ENCODE measurements at places on chromosomes 5 and 9.

- DNase-seq, result no peak
Measured at GRCh38 chr5:119367502-119368237, 11.9 kb downstream of the TNFAIP8 start.

DNA sequence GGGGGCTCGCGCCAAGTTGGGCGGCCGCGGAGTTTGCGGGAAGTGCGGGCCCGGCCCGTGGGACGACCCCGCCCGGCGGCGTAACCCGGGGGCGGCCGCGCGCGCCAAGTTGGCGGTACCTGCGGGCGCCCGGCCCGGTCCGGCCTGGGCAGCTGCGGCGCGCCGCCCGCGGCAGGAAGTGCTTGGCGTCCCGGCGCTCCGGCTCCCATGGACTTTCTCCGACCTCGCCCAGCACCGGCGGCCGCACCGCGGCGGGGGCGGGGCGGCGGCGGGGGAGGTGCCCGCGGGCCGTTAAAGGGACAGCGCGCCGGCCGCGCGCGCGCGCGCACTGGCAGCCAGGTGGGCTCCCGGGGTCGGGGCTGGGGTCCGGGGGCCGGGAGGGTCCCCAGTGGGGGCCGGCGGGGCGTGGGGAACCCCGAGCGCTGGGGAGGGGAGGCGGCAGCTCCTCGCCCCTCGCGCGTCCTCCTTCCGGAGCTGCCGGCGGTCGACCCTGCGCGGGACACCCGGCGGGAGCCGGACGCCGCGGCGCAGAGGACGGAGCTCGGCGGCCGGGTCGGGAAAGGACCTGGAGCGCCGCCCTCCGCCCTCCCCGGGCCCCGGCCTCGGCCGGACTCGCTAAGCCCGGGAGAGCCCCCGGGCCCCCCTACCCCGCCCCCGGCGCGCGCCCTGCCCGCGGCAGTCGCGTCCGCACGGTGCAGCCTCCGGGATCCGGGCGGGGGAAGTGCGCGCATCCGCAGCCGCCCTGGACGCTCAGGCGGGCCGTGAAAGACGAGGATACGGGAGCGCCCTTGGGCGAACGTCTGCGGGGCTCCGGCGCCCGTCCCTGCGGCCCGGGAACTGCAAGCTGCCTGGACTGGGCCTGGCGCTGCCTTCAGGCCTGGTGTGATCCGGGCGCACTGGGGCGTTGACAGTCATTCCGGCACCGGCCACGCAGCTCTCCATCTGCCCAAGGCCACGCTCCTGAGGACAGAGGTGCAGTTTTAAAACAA lies at the start of gene NACC2:
Gene NACC2 (minus strand): TSS at position 220 of the 989 bp plus-strand sequence. CDS start 44,768 bp downstream, outside the sequence.
- DNase-seq, result no peak

- no peak for DNase-seq
Measured at GRCh38 chr9:110187126-110187525, 20.8 kb downstream of the C9orf152 start.

- no peak for DNase-seq
Measured at GRCh38 chr9:91951944-91952520, 2.0 kb upstream of the ROR2 start.

- no peak for DNase-seq
Measured at GRCh38 chr9:119951090-119951489, 581.9 kb upstream of the BRINP1 start.

DNA sequence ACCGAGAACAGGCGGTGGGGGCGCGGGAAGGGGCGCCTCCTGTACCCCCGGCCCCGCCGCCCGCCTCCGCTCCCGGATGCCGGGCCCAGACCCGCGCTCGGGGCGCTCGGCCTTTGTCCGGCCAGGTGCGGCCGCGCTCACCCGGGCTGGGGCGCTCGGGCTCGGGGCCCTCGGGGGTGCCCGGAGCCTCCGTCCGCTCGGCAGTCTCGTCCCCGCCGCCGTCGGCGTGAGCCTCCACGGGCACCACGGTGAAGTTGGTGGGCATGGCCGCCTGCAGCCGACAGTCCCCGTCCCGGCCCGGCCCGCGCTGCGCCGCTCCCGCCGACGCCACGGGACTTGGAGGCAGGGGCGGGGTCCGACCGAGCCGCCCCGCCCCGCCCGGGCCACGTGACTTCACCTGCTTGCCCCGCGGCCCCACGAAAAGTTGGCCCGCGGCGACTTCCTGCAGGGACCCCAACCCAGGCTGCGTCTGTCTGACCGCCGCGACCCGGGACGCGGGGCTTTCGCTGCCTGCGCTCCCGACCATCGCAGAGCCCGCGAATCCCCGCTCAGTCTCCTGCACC lies at the start of gene SLC12A7:
Gene SLC12A7 (minus strand): TSS at position 337 of the 563 bp plus-strand sequence. CDS start 72 bp downstream, at position 265.
- DNase-seq, result no peak

GRCh38 chr5:158607088-158607487 lies 492.6 kb downstream of the EBF1 start:
- DNase-seq, result no peak
